ENCODE measurements at places on chromosomes 7 and 10.

- DNase-seq, result no peak
These were observed 40.6 kb downstream of the PRKAG2 start for GRCh38 chr7:151836191-151836926.

GRCh38 chr10:72310241-72310633, 36.5 kb downstream of the DDIT4 start:
- DNase-seq, result no peak

- no peak for DNase-seq
These were observed 46.8 kb upstream of the TMEM213 start for GRCh38 chr7:138750901-138751464.

DNA sequence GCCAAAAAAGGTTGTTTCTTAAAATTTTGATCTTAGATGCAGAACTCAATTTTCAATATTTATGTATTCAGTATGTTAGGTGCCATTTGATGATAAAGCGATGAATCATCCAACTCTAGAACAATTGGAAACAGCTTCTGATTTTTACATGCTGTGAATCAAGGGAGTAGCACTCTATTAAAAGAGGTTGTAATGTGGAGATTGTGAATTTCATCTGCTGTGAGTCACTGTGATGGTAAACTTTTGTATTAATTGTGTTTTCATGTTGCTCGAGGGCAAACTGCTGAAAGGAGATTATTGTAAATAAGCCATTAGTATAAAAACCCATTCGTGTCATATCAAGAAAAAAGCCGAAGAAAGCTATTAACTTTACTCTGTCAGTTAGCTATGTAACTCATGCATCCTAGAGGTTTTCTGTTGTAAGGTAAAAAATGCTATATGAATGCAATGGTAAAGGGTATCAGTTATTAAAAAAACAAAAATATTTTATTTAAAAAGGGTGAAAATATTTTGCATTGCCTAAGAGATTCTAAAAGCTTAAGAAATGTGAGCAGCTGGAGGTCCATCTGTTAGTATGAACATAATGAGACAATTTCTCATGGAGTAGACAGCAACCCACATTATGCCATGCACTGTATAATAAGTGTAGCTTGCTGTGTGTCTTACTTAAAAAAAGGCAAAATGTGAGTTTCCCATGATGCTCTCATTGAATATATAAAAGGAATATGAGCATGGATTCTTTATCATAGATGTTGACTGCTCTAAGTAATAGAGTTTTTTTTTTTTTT, 511.0 kb upstream of the PCDH15 start:
- DNase-seq, result no peak
